ENCODE measurements at places on chromosomes 5 and 9. TPM values are rescaled to one million over a fixed set of nuclear protein-coding genes. Genes with fewer than 3 reads are reported as not detected.

The CDKN2B gene
- total RNA-seq, result 85.7 TPM

The IL5 gene
- total RNA-seq, result not detected

The UBE2D2 gene
- 59.7 TPM for total RNA-seq

The ADAMTSL1 gene
- 16.4 TPM for total RNA-seq

The NTNG2 gene
- 0.44 TPM for total RNA-seq

The SLC36A2 gene
- total RNA-seq, result not detected

The CORO2A gene
- 2.6 TPM for total RNA-seq

The ZNF366 gene
- total RNA-seq, result 2.6 TPM

The BAAT gene
- not detected for total RNA-seq

The IL13 gene
- total RNA-seq, result not detected

The RNF183 gene
- not detected for total RNA-seq

Measured in subcutaneous adipose tissue (tissue), 4 donors.